Astrocyte (in vitro differentiated cells and primary cell): ENCODE measurements at places on chromosomes 12 and 14.

GRCh38 chr12:102059343-102059742, 2.4 kb downstream of the WASHC3 start:
- DNase-seq: no peak

DNA sequence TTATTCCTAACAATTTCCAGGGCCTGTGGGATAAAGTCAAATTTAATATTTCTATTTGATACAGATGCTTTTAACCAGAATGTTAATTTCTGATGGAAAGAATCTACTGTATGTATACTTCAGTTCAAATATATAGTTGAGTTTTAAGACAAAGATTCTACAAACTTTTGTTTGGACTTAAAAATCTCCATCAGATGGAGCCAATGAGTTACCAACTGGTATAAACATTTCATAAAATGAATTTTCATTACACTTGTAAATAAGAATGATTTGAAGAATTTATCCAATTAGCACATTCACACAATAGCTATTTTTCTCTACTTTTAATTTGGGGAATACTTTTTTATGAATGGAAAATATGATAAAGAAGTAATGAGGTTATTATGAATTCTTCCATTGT, 425.2 kb upstream of the MIS18BP1 start:
- DNase-seq: no peak

DNA sequence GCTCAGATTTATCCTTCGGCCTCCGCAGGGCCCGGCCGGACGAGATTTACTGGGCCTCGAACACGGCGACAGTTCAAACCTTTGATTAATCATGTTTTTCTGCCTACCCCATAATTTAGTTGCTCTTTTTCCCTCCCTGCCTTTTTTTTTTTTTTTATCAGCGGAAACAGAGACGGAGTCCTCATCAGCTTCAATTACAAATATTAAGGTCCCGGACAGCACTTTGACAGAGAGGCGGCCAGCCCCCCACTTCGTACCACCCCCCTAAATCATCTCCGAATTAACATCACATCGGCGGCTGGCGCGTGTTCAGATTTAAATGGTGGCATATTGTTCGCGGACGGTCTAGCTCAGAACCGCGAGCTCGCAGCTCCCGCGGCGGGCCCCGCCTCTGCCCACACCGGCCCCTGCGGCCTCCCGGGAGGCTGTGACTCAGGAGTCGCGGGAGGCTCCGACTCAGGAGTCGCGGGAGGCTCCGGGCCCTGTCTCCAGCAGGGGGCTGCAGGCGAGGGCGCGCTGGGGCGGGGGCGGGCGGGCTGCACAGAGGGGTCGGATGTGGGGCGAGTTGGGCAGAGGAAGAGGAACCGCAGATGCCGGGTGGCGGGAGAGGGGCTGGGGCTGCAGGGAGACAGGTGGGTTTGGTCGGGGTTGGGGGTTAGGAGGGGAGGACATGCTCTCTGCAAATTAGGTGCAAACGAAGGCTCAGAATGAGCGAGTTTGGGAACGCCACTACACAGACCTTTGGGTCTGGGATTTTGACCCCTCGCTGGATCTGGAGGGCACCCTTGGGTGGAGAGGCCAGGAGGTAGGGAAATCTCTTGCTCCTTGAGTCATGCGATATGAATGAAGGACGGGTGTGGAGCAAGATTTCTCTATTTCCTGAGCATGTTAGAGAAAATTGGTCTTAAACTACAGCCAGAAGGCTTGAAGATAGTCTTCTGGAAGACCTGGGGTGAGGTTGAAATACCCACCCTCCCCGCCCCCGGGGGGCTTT, 19.6 kb upstream of the ATP5MC2 start:
- DNase-seq: peak; percentile 32

- DNase-seq: no peak
These were observed 18.6 kb upstream of the TMEM106C start for GRCh38 chr12:47944685-47945340.

DNA sequence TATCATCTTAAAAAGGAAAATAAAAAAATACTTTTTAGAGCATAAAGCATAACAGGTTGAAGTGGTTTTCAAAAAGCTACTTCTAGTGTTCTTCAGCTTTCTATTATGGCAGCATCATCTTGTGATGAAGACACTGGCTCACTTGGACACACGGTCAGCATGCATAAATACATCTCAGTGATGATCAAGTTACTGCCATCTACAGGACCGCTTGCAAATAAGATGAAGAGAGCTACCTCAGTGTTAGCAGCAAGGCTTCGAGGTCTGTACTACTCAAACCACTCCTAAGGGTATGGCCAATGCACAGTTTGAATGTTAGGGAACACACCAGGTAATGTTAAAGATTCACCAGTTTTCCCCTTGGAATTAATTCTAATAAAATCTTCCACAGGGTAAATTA, 58.8 kb downstream of the GALC start:
- DNase-seq: no peak

GRCh38 chr14:30864934-30865333, 9.4 kb upstream of the COCH start:
- no peak for DNase-seq

GRCh38 chr14:61701946-61702345, 6.6 kb downstream of the HIF1A start:
- DNase-seq: no peak

- DNase-seq: no peak
These were observed 5.0 kb upstream of the CCND2 start for GRCh38 chr12:4268329-4269181.

- no peak for DNase-seq
These were observed 2.9 kb upstream of the CLEC7A start for GRCh38 chr12:10132850-10133370.

- DNase-seq: no peak
These were observed 729 bp upstream of the GAPDH start for GRCh38 chr12:6533653-6533922.

DNA sequence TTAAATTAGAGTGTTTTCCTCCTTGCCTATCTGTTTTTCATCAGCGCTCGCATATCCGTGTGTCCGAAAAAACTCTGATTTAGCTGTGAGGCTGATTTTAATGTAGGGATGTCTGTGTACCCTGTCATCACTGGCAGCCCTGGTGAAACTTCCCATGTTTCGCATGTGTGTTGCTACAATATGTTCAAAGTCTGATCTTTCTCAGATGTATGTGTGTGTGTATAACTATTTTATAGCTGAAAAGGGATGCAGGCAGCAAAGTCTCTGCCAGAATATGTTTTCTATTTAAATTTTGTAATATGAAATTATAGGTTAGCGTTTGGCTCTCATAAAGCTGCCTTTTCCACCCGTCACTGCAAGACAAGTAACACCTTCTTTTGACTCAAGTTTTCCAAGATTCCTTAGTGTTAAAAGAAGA, 154.8 kb downstream of the TMTC2 start:
- DNase-seq: no peak

DNA sequence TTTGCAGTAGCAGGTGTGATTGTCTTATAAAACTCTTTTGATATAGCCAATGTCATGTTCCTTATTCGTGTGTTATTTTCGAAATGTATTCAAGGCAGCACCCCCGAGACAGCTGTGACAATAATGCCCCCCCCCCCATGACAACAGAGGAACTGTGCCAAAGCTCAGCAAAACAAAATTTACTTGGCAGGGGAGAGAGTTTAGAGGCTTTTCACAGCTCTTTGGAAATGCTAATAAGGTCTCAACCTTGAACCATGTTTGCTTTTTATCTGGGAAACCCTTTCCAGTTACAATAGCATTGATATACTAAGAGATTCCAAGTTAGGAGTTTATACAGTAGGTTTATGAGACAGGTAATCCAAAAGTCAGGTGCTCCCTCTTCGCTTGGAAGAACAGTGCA, 56.4 kb upstream of the USP44 start:
- DNase-seq: no peak

DNA sequence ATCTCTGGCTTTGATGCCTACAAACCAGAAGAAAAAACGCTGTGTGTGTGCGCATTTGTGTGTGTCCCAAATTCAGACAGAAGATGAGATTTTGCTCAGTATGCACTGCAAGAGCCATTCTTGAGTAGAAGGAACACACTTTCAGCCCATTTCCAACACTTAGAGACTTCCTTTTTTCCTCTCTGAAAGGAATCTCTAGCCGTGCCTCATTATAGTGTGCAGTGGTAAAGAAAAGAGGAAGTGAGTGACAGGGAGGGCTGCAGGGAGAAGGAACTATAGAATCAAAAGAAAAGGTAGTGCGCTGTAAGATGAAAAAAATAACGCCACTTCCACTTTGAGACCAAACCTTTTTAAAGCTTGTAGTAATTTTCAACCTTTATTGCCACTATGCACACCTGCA, 1400.9 kb upstream of the FLRT2 start:
- no peak for DNase-seq

DNA sequence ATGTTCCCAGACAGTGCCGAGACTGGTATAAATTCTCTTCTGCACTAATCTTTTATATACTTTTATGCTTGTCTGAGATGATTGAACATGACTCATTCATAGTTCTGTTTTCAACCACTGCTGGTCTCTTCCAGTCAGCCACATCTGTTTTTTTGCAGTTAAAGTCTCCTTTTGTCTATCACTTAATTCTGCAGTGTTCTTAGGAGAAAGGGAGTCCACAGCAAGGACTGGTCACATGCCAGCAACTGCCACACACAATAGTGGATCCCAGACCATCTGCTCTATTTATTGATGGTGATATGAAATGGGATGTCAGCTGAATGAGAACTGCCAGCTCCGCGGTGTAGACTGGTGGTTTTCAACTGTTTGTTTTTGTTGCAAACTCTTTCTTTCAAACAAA, 379.8 kb downstream of the MED13L start:
- DNase-seq: peak; percentile 9

DNA sequence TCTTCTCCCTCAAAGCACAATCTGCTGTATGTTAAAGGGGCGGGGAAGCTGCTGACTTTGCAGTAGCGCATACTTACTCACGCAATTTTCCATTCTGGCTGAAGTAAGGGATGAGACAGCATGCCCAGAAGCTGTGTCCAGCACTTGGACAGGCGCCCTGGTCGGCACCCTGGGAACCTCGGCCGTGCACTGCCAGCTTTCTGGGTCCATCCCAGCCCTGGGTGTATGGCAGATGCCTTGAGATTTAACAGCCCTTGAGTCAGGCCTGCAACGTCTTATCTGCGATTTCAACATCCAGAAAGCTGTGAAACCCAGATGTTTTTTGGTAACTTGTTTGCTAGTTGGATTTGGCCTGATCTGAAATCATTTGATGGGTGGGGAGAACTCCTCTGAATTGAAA, 16.1 kb downstream of the EML1 start:
- DNase-seq: peak; percentile 8
